H9 (cell line): ENCODE measurements at places on chromosomes 7 and 10. TPM values are rescaled to one million over a fixed set of nuclear protein-coding genes. Genes with fewer than 3 reads are reported as not detected.

DNA sequence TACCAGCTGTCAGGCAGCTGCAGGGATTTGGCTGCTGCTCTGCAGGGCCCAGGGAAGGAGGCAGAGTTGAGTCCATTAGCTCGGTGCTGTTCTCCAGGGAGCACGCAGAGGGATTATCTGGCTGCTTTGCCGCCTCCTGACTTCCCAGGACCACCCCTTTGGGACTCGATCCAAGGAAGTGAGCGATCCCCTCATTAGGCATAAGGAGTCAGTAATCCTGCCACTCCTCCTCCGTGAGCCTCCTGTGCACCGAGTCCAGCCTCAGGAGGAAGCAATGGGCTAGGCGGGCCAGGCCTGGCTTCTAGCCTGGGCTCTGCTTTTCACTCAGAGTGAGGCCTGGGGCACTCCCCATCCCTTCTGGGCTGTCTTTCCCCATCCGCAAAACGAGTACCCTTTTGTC, 417.9 kb downstream of the RPS24 start:
- no peak for DNase-seq
- no peaks in the 10 kb centered on the region for H3K27me3 ChIP-seq
- H3K4me3 ChIP-seq, result no peak overlapping the region
- H3K36me3 ChIP-seq, result no peaks in the 10 kb centered on the region
- H3K4me1 ChIP-seq, result no peaks in the 10 kb centered on the region; the same call in 1 of the 2 replicates
- H3K27ac ChIP-seq, result no peak overlapping the region

GRCh38 chr7:29955075-29955792, 34.4 kb downstream of the SCRN1 start:
- H3K27me3 ChIP-seq, result no peaks in the 10 kb centered on the region
- H3K36me3 ChIP-seq, result peaks cover 47% of the 10 kb centered on the region
- H3K27ac ChIP-seq, result no peak overlapping the region
- no peak overlapping the region for H3K4me3 ChIP-seq
- DNase-seq, result no peak

The C7orf57 gene
- 0.35 TPM in 1 of 2 replicates, not detected in the other for total RNA-seq

The HOXA1 gene
- 0.11 TPM in 1 of 2 replicates, not detected in the other for total RNA-seq

The BPGM gene
- 14.0 and 14.4 TPM in 2 replicates for total RNA-seq

DNA sequence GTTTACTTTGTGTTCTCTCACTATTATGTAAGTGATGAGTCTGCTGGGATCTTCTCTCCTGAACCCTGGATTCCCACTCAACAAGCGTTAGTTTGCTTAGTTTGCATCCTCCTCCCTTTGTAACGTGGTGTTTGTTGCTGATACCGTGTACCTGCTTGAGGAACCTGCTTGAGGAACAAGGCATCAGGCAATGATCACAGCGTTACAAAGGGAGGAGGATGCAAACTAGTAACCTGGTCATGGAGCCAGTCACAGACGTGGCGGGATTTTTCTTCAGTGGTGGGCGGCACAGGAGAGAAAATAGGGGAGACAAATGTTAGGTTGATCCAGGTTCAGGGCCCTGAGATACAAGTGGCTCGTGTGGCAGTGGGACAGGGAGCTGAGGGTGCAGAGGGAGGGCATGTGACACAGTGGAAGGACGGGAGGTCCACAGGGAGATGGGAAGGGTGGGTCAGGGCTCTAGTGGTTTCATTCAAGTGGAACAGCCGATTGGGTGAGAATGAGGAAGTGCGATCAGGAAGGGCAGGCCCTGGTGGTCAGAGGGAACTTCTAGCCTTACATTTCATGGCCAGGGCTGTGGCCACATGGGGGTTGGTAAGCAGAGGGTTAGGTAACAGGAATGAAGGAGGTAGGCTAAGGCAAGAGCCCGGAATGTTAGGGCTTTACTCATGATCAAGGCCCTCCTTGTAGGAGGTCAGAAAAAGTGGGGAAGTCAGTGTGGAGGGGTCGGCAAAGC, 38.0 kb downstream of the SNX10 start:
- no peak overlapping the region for H3K27ac ChIP-seq
- H3K4me3 ChIP-seq, result no peak overlapping the region
- no peaks in the 10 kb centered on the region for H3K4me1 ChIP-seq
- no peak for DNase-seq
- no peaks in the 10 kb centered on the region for H3K27me3 ChIP-seq

GRCh38 chr7:70700055-70700940, 431.6 kb upstream of the GALNT17 start:
- peaks cover 22% of the 10 kb centered on the region for H3K36me3 ChIP-seq
- no peak overlapping the region for H3K4me3 ChIP-seq
- H3K4me1 ChIP-seq, result peaks cover 26% of the 10 kb centered on the region; the same call in 1 of the 2 replicates
- peak; percentile 65 for DNase-seq

DNA sequence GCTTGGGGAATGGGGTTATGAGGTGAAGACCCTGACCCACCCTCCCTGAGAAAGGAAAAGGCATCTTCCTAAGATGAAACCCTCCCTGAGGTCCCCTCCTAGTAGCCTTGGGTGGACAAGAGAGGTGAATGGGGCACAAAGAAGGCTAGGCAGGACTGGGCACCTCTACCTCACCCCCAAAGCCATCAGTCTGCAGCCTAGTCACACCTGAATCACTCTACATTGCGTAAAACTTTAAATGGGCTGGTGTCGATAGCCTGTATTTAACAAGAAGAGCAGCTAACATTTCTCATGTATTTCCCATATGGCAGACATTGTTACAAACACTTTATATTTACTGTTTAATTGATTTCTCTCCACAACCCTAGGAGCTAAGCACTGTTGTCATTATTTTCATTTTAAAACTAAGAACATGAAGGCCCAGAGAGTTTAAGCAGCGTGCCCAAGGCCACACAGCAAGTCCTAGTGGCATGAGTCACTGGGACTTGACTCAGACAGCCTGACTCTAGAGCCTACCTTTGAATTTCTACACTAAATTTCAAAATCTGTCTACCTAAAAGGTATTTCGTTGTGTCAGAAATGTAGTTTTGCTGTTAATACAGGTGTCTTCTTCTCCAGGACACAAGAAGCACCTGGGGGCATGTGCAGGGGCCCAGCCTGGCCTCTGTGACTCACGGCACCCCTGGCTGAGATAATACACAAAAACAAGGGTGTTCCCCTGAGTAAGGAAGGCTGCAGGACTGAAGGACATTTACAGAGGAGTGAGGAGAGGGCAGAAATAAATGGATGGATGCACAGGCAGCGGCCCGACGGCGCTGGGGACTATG, 3.4 kb downstream of the AOC1 start:
- no peaks in the 10 kb centered on the region for H3K36me3 ChIP-seq
- DNase-seq, result peak; percentile 10
- H3K27ac ChIP-seq, result no peak overlapping the region
- no peaks in the 10 kb centered on the region for H3K4me1 ChIP-seq
- no peak overlapping the region for H3K4me3 ChIP-seq

The MUC3A gene
- 27.4 and 29.2 TPM in 2 replicates for total RNA-seq

GRCh38 chr10:26090026-26090425, 126.5 kb upstream of the GAD2 start:
- DNase-seq, result no peak
- H3K27ac ChIP-seq, result no peak overlapping the region
- H3K4me3 ChIP-seq, result no peak overlapping the region
- H3K27me3 ChIP-seq, result no peaks in the 10 kb centered on the region
- no peaks in the 10 kb centered on the region; the same call in 2 of the 3 replicates for H3K36me3 ChIP-seq

The C10orf105 gene
- total RNA-seq, result 0.24 and 0.26 TPM in 2 replicates

GRCh38 chr7:131365838-131366237, 38.2 kb downstream of the MKLN1 start:
- DNase-seq, result no peak
- no peak overlapping the region for H3K27ac ChIP-seq
- peaks cover 3% of the 10 kb centered on the region; the same call in 1 of the 2 replicates for H3K4me1 ChIP-seq
- no peaks in the 10 kb centered on the region for H3K36me3 ChIP-seq

The APBB1IP gene
- not detected in 2 replicates for total RNA-seq

GRCh38 chr7:8117195-8117594, 144.8 kb downstream of the ICA1 start:
- no peaks in the 10 kb centered on the region for H3K27me3 ChIP-seq
- DNase-seq, result no peak
- H3K4me3 ChIP-seq, result no peak overlapping the region
- peaks cover 8% of the 10 kb centered on the region for H3K4me1 ChIP-seq
- H3K27ac ChIP-seq, result no peak overlapping the region

The DHX32 gene
- 10.7 and 12.0 TPM in 2 replicates for total RNA-seq

GRCh38 chr10:59868696-59869593, 37.4 kb downstream of the CCDC6 start:
- no peak overlapping the region for H3K4me3 ChIP-seq
- H3K4me1 ChIP-seq, result peaks cover 11% of the 10 kb centered on the region; the same call in 1 of the 2 replicates
- no peak overlapping the region for H3K27ac ChIP-seq
